ENCODE measurements at places on chromosomes 1 and 21.
A peak's percentile ranks its signal among the peaks of the same experiment; 100 is the strongest.

DNA sequence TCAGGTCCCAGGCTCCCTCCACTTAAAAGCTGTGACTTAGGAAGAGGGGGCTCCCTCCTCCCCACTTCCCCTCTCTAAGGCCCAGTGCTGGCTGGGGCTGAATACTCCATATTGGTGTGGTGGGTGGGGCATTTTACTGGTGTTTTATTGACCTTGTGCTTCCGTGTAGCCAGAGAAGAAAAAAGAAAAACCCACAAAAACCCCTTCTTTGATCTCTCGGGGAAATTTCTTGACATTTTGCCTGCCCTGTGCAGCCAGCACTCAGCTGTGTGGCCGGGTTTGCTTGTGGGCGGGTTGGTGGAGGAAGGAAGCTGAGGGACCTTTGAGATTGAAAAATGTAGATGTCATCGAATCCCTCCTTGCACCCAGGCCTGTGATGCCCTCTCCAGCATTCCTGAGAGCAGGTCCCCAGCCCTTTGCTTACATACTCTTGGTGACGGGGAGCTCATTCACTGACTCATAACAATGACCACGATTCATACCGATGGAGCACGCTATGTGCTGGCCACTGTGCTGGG, 24.8 kb downstream of the TNFRSF8 start:
- DNase-seq, result peak; percentile 67

- DNase-seq, result no peak
These were observed 271.3 kb downstream of the NPHP4 start for GRCh38 chr1:5720936-5721335.

- peak; percentile 74 for DNase-seq
These were observed 19.8 kb upstream of the SARS1 start for GRCh38 chr1:109193653-109194590.

DNA sequence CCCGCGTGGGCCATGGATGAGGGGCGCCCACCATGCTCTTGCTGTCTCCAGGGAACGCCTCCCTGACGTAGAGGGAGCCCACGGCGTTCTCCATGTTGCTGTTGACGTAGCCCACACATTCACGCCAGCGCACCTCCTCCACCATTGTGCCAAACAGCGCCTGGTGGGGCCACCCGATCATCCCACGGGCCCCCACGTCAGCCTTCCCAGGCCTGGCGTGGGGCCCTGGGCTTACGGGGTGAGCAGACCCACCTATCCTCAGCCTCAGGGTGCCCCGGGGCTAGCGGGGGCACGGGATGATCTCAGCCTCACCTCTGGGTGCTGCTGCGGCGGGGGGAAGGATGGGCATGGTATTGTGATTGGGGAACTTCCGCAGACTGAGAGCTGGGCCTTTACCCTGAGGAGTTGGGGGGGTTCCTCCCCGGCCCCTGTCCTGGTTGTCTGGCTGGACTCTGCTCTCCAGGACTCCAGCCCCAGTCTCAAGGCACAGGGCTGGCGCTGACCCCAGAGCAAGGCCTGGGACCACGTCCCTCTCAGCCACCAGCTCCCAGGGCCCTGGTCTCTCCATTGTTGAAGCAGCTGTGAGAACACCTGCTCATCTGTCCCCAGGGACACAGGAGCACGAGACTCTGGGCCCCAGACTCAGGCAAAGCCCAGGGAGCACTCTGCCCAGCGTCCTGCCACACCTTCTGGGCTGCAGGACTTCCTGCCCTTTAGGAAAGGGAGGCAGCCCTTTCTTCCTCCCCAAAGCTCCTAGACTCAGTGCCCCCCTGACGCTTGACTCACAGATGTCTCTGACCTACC, 10.2 kb downstream of the PRXL2B start:
- no peak for DNase-seq

DNA sequence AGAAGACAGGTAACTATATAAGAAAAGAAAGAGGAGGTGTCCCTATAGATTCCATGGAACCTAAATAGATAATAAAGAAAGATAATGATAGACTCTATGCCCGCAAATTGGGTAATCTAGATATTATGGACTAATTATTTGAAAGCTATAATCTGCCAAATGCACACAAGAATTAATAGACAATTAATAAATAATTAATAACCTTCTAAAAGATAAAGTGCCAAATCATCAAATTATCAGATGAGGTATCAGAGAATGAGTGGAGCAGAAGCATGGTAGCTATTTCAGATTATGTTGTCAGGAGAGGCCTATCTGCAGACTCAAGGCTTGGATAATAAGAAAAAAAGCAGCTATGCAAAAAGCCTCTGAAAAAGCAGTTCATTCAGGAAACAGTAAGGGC, 1120.8 kb downstream of the PLA2G4A start:
- no peak for DNase-seq

All from activated CD4-positive, alpha-beta T cell treated with anti-CD3 and anti-CD28 coated beads, Interleukin-2, amount 50 U/mL, for 48 hours (primary cell).